Nucleus accumbens (tissue), 56 donors: ENCODE measurements at places on chromosomes 16 and 17.

DNA sequence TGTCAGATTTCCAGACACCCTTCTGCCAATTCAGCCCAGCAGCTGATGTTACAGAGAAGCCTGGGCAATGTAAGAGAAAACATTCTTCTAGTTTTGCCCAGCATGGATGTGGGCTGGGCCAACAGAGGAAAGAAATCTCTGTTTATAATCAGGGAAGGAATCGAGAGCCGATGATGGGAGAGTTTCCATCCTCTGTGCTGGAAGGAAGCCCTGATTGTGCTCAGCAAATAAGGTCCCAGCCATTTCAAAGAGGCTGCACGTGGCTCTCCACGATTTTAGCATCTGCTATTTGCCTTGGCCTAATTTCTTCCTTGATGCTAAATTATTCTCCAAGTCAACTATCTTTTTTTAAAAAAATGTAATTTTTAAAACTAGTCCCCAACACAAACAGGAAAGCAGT lies 70.0 kb downstream of the IRX6 start:
- no peak for DNase-seq

GRCh38 chr17:32323811-32324491 lies 18.0 kb downstream of the C17orf75 start:
- DNase-seq, result no peak

DNA sequence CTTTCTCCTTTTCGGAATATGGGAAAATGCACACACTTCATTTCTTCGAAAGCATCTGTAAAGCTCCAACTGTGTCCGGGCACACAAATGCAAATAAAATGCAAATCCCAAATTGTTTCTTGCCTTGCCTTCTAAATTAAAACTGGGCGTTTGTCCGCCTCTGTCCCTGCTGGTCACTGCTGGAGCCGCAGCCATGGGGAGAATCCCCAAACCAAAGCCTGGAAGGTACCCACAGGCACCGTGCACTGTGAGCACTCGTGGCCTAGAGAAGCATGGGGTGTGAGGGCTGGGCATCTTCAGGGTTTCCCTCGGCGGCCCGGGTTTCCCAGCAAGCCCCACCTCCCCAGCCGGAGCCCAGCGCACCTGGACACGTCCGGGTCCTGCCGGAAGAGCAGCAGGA lies 2.9 kb downstream of the SLC47A2 start:
- no peak for DNase-seq

DNA sequence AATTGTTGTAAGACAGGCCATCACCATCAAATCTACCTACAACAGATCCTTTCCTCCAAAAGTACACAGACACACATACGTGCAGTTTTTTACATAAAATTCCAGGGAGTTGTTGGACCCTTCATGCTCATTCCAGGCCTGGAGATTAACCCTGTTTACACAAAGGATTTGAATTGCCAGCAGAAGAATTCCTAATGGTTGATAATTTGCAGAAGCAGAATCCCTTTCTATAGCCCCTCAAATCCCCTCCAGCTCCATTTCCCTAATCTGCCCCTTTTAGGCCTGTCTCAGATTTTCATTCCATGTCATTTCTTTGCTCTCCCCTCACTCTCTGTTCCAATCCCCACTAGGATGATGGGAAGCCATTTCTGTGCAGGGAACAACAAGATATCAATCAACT lies 102.9 kb upstream of the TOX3 start:
- no peak for DNase-seq

GRCh38 chr17:64150237-64151015 lies 20.5 kb upstream of the ERN1 start:
- no peak for DNase-seq

- peak; percentile 33 for DNase-seq
These were observed 29.7 kb downstream of the RAI1 start for GRCh38 chr17:17710728-17711541.

- no peak for DNase-seq
These were observed 75.8 kb upstream of the CBX4 start for GRCh38 chr17:79914813-79915740.

DNA sequence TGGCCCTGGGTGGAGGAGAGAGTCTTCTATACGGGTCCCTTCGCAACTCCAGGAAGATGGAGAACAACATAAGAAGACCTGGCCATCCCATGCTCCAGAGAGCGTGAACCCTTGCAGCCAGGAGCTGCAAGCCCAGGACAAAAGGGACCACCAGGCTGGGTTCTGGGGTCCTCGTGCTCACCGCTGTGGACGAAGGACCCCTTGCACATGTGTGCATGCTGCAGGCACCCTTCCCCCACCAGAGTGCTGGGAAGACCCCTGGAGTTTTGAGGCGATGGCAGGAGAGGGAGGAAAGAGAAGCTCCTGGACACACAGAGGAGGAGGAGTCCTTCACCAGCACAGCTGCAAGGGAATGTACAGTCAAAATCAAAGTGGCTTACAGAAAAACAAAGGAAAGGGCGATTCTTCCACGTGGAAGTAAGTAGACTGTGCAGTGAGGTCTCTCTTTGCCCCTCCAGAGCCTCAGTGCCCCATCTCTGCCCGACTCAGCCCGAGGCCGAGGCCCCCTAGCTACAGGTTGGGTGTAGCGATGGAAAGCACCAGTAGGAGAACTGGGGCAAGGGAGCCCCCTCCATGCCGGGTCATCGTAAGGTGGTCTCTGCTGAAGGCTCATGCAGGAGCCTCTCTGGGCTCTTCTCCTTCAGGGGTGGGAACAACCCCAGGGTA lies 51.3 kb downstream of the PIMREG start:
- no peak for DNase-seq

DNA sequence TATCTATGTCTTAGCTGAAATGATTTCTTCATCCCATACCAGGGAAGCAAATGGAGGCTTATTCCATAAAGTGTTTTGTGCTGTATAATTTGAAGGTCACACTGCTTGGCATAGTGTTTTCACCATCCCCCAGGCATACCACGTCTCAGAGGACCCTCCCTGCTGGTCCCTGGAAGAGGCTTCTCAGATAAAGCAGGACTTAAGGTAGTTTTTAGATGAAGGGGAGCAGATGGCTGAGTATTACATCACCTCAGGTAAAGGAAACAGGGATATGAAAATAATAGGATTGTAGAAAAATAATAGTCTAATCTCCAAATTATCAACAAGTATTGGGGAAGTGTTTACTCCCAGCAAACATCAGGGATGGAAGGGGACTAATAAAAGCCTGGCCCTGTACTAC lies 7.3 kb upstream of the SMG1 start:
- DNase-seq, result no peak

GRCh38 chr16:52603015-52603414 lies 56.1 kb upstream of the TOX3 start:
- DNase-seq, result no peak

GRCh38 chr17:10772425-10773380 lies 31.2 kb downstream of the TMEM238L start:
- DNase-seq, result peak; percentile 5

DNA sequence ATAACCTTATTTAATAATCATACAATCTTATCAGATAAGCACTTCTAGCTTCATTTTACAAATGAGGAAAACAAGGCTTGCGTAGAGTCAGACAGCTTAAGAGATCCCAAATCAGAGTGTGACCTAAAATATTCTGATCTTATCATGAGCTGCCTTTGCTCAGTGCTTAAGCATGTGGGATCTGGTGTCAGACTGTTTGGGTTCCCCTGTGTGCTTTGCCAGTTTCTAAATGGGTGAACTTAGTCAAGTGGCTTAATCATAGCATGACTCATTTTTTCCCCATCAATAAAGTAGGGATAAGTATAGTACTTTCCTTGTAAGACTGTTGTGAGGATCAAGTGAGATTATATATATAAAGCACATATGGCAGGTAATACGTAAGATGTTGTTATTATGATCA lies 612.6 kb upstream of the C16orf82 start:
- DNase-seq, result no peak

DNA sequence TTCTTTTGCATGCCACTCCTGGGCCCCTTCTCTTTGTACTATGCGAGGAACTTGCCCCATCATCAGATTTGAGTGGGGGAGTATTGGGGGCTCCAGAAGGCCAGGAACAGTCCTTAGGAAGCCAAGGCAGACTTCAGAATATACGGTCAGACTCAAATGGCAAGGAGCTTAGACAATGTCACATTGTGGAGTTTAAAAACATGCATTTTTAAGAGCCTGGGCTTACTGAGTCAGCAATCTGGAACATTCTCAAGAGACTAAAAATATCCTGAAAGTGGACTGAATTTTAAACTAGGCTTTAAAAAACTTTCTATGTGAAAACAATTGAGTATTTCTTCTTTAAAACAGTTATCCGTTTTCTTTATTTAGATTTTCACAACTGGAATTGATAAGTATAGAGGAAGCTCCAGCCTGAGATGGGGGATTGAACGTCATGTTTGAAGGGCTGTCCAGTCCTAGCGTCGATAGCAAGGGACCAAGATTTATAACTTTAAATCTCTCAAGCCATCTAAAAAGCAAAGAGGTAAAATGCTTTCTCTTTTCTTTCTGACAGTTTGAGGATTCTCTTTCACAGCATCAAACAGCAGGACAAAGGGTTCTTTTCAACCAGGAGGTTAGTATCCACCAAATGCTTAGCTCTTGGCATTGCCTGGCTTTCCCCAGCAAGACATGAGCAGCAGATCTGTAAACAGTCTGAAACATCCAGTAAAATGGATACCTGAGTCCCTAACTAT lies 45.8 kb upstream of the CDRT4 start:
- DNase-seq, result no peak

- no peak for DNase-seq
These were observed 36.7 kb downstream of the CMIP start for GRCh38 chr16:81481207-81481821.

DNA sequence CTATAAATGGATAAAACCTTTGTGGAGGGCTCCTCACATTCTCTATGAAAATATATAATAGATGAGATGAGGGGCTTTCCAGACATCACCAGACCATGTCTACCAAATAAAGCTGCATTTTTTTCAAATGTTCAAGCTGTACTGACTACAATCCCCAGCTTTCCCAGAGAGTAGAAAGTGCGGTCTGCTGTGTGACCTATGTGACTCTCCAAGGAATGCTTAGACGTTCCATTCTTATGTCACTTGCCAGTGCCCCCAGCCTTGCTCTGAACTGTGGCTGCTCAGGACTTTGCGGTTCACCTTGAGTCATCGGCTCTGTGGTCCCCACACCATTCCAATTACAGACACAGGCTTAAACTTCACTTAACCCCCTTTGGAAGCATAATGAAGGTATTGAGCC lies 47.8 kb upstream of the SCNN1B start:
- DNase-seq, result no peak

GRCh38 chr17:31512104-31512740 lies 120.7 kb downstream of the RAB11FIP4 start:
- DNase-seq, result no peak

GRCh38 chr16:72876981-72877373 lies 171.0 kb downstream of the ZFHX3 start:
- DNase-seq, result no peak

GRCh38 chr16:70778901-70779309 lies 22.1 kb downstream of the VAC14 start:
- no peak for DNase-seq

DNA sequence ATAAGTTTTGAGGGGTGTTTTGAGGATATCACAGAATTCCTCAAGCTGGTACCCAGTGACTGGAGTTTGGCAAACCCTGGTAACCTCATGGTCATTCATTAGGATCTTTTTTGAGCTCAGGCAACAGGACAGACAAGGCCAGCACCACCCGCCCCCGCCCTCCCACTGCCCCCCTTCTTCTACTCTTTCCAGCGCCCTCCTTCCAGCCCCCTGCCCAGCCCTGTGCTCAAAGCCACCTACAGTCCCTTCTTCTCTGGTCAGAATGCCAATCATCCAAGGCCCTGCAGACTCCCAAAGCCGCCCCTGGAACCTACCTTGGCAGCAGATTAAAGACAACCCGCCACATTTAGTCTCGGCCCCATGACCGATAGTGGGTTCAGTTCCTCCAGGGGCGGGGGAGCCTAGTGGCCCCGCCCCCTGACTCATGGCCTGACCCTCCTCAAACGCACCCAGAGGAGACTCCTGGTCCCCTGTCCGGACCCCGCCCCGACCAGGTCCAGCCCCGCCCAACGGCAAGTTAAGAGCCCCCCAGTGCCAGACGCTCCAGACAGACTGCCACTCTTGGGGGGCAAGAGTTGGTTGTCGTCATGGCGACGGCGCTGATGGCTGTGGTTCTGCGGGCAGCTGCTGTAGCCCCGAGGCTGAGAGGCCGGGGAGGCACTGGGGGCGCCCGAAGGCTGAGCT lies at the start of gene NAGS:
NAGS (plus strand) TSS at position 546 of the 684 bp plus-strand sequence; CDS start at position 588, 42 bp downstream.
- DNase-seq, result no peak

- no peak for DNase-seq
These were observed 99.1 kb downstream of the SOX9 start for GRCh38 chr17:72219824-72220493.

DNA sequence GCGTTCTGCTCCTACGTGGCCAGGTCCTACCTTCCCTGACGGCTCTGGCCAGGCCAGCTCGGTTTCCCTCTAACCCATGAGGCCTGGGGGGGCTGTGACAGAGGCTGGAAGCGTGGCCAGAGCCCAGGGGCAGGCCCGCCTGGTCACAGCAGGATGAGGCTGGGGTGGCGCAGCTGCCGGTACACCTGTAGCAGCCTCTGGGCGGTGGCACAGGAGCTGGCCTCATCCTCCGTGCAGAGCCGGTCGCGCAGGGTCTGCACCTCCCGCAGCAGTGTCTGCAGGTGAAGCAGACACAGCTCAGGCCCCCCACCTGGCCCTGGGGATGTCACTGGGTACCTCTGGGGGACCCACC lies 11.5 kb downstream of the FAAP100 start:
- DNase-seq, result no peak

DNA sequence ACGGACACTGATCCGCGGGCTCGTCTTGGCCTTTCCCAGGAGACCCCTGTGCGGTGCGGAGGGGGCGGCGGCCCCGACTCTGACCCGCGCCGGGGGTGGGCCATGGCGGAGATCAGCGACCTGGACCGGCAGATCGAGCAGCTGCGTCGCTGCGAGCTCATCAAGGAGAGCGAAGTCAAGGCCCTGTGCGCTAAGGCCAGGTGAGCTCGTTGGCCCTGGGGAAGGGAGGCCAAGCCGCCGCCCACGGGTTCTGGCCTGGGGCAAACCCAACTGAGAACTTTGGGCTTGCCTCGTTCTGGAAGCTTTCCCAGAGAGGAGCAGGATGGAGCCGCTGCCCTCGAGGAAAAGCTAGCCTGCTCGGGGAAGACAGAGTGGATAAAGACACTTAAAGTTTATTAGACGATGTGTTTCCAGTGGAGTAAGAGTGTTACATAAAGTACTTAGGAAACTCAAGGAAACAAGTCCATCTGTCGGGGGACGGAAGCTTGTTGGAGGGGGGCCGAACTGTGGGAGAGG lies 540 bp downstream of the PPP4C start:
- no peak for DNase-seq
